ENCODE measurements at places on chromosomes 1 and 21. TPM values are rescaled to one million over a fixed set of nuclear protein-coding genes. Genes with fewer than 3 reads are reported as not detected.

CHIA gene
- not detected for total RNA-seq

DNA sequence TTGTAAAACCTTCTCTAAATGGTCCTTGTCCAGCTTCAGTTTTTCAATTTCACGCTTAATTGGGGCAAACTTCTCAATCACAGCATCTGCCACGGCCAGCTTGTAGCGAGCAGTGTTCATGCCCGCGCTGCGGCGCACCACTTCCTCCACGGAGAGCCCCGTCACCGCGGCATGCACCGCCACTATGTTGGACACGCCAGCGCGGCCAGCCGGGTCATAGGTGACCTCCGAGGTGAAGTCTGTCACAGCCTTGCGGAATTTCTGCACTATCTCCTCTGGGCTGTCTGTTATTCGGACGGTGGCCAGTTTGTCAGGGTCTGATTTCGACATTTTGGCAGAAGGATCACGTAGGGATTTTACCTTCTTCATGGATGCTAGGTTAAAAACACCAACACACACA, 44.8 kb upstream of the TBX15 start:
- H3K27ac ChIP-seq, result no peak overlapping the region
- no peak for DNase-seq
- H3K27me3 ChIP-seq, result no peaks in the 10 kb centered on the region
- H3K36me3 ChIP-seq, result no peaks in the 10 kb centered on the region
- H3K4me3 ChIP-seq, result no peak overlapping the region

DNA sequence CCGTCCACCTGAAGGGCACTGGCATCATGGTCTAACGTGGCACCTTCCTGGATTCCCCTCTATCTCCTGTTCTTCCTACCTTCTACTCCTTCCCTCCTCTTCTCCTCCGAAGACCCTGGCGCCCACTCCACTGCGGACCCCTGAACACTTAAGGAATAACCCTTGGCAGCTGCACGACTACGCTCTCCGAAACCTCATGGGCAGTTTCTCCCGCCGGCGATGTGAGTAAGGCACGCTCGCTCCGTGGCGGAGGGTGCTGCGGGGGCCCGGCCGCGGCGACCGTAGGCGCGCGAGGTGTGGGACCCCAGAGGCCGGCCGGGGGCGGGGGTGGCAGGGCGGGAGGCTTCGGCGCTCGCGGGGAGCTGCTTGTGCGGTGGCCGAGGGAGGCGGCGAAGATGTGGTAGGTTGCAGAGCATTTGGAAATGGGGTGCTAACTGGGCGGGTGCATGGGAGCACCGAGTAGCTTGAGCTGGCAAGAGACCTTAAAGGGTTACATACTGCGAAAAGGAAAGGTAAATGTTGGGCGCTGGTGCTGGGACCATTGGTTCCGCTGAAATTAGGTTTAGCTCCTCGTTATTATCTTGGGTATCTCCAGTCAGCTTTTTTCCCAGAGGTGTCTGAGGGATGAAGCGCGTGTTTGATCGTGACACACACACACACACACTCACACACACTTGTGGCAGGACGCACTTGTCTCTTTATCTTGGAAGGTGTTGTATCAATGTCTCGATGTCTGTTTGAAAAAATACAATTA, 876 bp downstream of the LRRC7 start:
- H3K27ac ChIP-seq, result no peak overlapping the region
- H3K27me3 ChIP-seq, result peaks cover 66% of the 10 kb centered on the region
- no peaks in the 10 kb centered on the region for H3K36me3 ChIP-seq
- DNase-seq, result peak; percentile 73

BATF3 gene
- total RNA-seq, result 4.5 TPM

ERG gene
- total RNA-seq, result not detected

DNA sequence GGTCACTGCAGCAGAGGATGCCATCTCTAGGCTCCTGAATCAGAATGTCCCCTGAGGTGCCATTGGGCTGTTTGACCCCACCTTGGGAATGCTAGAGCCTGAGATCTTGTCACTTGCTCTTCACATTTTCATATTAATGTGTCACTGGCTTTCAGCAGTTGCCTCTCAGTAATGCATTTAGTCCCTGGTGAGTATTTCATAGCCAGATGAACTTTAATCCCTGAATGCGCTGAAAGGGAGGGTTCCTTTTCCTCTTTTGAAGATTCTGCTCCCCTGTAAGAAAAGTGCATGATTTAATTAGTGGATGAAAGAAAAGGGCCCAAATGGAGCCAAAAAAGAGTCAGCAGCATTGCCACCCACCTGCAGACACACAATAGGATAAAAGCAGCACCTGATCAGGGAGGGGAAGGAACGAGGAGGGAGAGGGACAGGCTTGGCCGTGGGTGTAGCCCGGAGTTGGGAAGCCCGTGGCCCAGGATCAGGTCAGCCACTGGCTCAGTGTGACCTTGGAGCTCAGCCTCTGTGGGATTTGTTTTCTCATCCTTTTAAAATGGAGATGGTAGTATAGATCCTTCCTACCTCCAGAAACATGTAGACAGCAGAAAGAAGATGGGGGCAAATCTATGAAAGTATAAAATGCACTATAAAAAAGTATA, 31.1 kb downstream of the ROR1 start:
- no peaks in the 10 kb centered on the region for H3K36me3 ChIP-seq
- no peak overlapping the region for H3K4me3 ChIP-seq
- H3K27ac ChIP-seq, result no peak overlapping the region
- no peak for DNase-seq

SASS6 gene
- 9.7 TPM for total RNA-seq

DNA sequence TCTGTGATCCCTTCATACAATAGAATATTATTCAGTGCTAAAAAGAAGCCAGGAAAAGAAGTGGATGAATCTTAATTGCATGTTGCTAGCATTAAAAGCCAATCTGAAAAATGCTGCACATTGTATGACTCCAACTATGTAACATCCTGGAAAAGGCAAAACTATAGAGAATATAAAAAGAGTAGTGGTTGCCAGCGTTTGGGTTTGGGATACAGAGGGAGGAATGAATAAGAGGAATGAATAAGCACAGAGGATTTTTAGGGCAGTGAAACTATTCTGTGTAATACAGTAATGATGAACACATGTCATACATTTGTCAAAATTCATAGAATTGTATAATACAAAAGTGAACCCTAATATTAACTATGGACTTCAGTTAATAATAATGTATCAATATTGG, 42.5 kb downstream of the GPR88 start:
- no peaks in the 10 kb centered on the region for H3K36me3 ChIP-seq
- H3K27ac ChIP-seq, result no peak overlapping the region
- no peak overlapping the region for H3K4me3 ChIP-seq
- no peaks in the 10 kb centered on the region for H3K27me3 ChIP-seq

DNA sequence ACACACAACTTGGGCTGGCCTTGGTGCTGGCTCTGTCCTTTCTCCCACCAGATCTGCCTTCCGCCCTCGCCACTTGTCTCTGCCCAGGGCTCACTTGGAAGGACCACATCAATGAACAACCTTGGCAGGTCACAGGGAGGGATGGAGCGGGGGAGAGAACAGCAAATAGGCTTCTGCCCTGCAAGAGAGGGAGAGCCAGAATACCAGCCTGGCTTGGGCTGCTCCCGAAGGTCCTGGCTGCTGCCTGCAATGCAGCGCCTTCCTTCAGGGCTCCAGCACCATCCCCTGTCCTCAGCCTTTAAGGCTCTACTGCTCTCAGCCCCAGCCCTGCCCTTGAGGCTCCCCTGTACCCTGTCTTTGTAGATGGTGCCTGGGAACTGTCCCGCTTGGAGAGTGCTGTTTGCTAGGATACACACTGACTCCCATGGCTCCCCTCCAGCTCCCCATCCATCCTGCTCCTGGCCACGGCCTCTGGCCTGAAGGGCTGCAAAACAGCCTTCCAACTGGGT, 43.8 kb downstream of the HIVEP3 start:
- H3K4me1 ChIP-seq, result peaks cover 35% of the 10 kb centered on the region
- no peak overlapping the region for H3K27ac ChIP-seq
- H3K4me3 ChIP-seq, result no peak overlapping the region
- no peaks in the 10 kb centered on the region for H3K27me3 ChIP-seq
- peak; percentile 68 for DNase-seq
- no peaks in the 10 kb centered on the region for H3K36me3 ChIP-seq

CLIC6 gene
- 1.8 TPM for total RNA-seq

CELSR2 gene
- total RNA-seq, result 16.9 TPM

SLC44A5 gene
- 4.2 TPM for total RNA-seq

DNA sequence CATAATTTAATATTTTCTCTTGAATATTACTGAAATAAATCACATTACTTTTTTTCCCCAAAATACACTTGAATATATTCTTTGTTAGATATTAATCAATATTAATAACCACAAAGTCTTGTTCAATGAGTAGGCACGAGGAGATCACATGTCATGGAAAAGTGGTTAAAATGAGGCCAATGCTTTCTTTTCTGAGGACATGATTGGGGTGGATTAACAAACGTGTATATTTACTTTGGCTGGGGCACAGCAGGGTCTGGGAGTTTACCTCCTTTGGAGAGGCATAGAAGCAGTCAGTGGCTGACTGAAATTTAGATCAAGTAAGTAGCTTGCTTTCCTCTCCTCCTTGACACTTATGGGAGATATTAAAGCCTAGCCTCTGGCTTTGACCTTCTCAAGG, 664.3 kb upstream of the B3GALT2 start:
- no peak overlapping the region for H3K27ac ChIP-seq
- H3K27me3 ChIP-seq, result no peaks in the 10 kb centered on the region
- H3K4me1 ChIP-seq, result peaks cover 2% of the 10 kb centered on the region

RO60 gene
- 67.2 TPM for total RNA-seq

DNA sequence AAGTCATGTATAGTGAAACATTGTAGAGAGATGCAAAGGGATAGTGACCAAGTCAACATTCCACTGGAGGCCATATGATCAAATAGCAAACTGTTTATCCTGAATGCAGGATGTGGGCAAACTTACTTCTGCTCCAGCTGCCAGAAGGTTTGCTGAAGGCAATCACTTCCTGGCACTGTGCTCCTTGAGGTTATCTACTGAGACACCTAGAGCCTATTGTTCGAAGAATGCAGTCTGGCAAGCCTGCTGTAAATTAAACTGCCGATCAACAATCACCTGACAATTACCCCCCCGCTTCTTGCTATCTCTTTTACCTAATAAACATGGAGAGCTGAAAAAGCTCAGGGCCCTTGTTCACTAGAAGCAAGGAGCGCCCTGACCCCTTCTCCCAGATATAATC, 139.4 kb upstream of the B3GALT2 start:
- H3K4me1 ChIP-seq, result peaks cover 4% of the 10 kb centered on the region
- H3K36me3 ChIP-seq, result no peaks in the 10 kb centered on the region
- no peaks in the 10 kb centered on the region for H3K27me3 ChIP-seq
- no peak for DNase-seq
- peak overlapping the region; percentile 62 for H3K4me3 ChIP-seq
